Kidney glomerular epithelial cell (primary cell): ENCODE measurements at places on chromosomes 7 and 10.
A peak's percentile ranks its signal among the peaks of the same experiment; 100 is the strongest.

DNA sequence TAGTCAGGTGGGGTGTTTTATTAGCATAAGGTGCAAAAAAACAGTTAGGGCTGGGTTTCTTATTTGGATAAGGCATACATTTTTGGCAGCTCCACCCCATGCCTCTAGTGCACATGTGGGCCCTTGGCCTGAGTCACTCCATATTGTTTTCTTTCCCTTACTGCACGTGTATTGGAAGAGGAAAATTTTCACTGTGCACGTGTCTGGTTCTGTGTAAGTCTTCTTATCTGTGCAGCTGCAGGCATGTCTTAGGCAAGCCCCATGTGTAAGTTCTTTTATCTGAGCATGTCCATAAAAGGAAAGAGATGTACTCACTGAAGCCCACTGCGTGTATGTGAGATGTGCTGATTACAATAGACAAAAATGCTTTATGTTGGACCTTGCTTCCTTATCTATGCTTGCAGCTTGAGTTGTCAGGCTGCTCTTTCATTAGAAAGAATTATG lies 540.3 kb upstream of the IGFBP3 start:
- DNase-seq: no peak

- DNase-seq: no peak
Observed at GRCh38 chr10:120517881-120518484, 61.0 kb downstream of the PLPP4 start.

- no peak for DNase-seq
Observed at GRCh38 chr7:137642472-137642871, 204.3 kb downstream of the DGKI start.

- DNase-seq: no peak
Observed at GRCh38 chr7:95694334-95694733, 78.0 kb upstream of the DYNC1I1 start.

DNA sequence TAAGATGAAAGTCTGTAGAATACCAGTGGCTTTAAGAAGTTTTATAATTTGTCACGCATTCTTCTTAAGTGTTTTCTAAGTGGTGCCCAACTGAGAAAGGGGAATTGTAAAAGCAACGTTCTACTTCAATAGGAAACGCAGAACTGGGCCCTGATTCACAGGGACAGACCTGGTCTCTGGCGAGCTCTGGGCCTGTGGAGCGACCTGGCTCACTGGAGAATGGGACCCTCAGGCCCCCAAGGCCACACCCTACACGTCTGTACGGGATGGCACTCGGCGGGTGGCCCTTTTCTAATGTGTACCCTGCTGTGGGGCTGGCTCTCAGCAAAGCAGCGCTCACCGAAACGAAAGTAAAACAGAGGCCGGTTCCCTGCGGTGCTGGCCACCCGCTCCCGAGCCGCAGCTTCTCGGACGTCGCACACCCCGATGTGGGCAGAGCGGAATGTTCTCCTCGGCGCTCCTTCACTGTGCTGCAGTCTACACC lies 205.0 kb downstream of the DIP2C start:
- DNase-seq: no peak

DNA sequence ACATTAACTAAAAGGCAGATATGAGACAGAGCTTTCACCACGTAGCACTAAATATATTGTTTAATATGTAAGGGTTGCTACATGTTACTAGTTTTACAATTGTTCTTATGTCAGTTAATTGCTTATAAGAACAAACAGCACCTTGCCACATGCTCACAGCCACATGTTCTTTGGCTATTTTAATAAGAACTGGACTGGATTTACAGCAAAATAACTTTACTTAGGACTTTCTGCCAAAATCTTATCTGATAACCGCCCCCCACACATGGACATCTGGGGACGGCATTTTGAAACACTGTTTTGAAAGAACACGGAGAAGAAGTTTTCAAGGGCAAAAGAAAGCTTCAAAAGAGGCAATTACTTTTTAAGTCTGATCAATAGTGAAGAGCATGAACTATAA lies 45.3 kb downstream of the JAZF1 start:
- DNase-seq: no peak

- DNase-seq: no peak
Observed at GRCh38 chr10:75733135-75733890, 301.9 kb downstream of the LRMDA start.

- DNase-seq: peak; percentile 39
Observed at GRCh38 chr7:38229386-38229785, 44.0 kb downstream of the TARP start.

GRCh38 chr10:51918440-51918839 lies 219.0 kb upstream of the CSTF2T start:
- no peak for DNase-seq

GRCh38 chr10:85420501-85421191 lies 945.9 kb downstream of the GRID1 start:
- no peak for DNase-seq

DNA sequence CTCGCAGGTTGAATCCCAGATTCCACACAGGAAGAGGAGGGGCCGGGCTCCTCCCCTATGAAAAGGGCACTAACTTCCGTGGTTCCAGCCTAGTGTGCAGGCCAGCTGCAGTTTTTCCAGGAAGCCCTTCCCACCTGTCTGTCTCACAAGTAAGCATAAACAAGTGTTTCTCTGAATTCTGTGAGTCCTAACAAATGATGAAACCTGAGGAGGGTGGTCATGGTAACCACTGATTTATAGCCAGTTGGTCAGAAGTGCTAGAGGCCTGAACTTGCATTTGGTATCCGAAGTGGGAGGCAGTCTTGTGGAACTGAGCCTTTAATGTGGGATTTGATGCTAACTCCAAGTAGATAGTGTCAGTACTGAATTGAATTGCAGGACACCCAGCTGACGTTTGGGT lies 54.7 kb upstream of the STEAP4 start:
- no peak for DNase-seq

GRCh38 chr10:42986633-42987032 lies 90.2 kb upstream of the RET start:
- DNase-seq: no peak

GRCh38 chr7:37552030-37552429 lies 103.4 kb upstream of the ELMO1 start:
- DNase-seq: no peak

GRCh38 chr10:114795039-114795438 lies 26.5 kb upstream of the FHIP2A start:
- DNase-seq: no peak

DNA sequence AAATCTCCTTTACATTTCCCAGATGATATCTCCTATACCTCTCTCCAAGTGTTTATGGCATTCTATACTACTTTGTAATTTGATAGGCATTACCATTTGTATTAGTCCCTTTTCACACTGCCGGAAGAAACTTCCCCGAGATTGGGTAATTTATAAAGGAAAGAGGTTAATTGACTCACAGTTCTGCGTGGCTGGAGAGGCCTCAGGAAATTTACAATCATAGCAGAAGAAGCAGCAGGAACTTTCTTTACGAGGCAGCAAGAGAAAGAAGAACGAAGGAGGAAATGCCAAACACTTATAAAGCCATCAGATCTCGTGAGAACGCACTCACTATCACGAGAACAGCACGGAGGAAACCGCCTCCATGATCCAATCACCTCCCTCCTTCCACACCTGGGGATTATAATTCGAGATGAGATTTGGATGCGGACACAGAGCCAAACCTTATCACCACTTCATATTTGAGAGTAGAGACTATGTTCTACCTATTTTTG lies 1194.6 kb downstream of the SORCS1 start:
- no peak for DNase-seq

GRCh38 chr7:1081931-1082401 lies 5.9 kb upstream of the GPER1 start:
- DNase-seq: peak; percentile 30

DNA sequence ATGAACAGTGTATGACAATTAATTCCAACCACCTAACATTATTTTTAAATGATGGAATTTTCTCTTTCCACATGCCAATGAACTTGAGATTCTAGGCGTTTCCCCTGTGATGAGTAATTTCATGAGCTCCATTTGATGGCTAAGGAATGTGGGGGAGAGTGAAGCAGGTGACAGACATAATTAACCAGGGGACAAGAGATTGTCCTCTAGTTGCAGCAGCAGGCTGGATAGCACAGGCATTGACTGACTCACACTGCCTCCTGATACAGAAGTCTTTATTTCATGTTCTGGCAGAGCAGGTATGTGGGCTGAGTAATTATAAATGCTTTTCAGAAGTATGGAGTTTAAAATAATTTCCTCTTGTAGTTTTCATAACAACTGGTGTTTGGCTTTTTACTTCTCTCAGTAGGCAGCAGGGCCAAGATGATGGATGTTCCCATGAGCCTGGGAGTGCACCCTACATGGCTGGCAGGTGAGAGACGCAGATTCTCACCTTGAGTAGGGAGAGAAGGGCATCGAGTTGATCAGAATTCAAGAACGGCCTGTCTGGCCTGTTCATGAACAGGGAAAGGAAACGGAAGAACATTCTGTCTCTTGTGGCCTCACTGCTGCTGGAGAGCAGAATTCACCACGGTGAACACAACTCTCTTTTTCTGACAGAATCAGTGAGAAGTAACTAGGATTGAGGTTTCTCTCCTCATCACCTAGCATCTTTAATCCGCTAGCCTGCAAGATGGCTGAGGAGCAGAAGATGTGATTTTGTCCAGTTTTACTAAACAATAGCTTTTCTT lies 118.8 kb downstream of the AOAH start:
- DNase-seq: peak; percentile 81

DNA sequence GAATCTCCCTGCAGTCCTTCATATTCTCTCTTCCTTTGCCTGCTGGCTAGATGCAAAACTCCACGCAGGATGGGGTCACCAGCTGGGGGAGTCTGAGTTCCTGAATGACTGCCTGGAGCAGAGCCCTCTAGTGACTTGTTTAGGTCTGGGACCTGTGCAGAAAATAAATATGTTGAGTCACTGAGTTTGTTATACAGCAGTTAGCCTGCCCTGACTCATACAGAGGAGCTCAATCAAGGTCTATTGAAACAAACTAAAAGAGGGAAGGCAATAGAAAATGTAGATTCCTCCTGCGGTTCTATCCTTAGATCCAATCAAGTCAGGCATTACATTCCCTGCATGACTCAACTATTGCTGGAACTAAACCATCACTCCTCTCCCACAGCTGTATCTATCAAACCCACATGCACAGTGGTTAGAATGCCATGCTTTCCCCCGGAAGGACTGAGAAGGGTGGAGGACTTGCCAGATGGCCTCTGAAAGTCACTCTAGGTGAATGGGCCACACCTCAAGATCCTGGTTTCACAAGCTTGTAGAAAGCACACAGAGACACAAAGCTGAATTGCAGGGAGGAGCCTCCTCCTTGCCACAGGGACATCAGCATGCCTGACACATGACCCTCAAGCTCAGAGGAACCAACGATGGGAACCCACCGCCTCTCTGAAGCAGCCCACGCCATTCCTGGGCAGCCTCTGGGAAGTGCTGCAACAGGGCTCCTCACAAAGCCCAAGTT lies 73.9 kb downstream of the SH3PXD2A start:
- no peak for DNase-seq

DNA sequence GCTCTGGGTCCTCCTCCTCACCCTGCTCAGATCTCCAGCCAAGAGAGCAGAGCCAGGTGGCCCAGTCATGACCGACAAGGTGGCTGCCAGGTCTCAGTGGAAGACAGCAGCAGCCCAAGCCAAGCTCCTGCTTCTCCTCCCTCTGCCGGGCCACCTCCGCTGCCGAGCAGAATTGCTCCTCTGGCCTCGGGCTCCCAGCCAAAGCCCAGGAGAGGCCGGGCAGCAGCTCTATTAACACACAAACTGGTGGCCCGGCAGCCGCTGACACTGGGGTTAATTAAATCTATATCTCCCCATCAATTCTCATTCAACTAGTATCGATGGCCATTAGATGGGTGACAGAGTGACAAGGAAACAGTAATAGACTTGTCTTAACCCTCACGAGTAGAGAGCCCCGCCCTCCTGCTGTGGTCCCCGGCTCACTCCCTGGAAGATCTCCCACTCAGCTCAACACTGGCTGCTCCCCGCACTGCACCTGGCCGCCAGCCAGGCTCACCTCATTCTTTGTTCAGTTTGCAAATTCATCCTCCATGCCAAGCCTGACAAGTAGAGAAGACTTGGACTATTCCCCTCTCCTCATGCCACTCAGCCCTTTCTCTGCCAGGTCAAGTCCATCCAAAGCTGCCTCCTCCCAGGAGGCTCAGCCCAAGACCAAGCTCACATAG lies 74.1 kb upstream of the UNC5B start:
- DNase-seq: no peak

DNA sequence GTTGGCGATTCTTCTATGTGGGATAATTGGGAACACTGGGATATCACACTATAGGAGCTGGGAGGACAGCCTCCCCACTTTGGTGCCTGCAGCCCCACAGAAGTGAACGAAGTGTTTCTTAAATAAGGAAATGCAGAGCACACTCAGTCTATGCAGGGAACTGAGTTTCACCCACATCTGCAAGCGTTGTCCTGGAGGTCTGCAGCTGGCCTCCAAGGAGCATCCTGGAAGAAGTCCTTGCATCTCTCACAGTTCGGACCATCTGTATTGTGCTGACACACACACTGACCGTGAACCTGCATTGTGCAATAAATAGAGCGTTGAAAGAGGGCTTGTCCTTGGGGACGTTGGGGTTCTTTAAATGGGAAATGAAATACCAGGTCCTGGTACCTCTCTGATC lies 25.8 kb downstream of the LAMB4 start:
- no peak for DNase-seq

GRCh38 chr10:84138478-84139125 lies 707 bp upstream of the GHITM start:
- no peak for DNase-seq

DNA sequence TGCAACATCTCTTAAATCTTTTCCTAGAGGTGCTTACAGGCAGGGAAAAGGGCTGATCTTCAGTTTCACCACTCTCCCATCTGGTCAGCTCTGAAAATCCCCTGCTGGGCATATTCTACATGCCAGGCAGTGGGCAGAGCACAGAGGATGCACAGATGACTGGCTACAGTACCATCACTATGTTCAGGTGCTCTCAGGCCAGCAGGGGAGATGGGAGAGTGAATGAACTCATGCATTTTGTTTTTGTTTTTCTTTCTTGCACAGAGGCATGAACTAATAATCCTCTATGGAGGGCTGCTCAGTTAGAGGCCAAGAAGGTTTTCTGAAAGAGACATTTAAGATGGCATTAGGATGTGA lies 19.3 kb downstream of the ELMO1 start:
- DNase-seq: peak; percentile 5

- DNase-seq: no peak
Observed at GRCh38 chr7:141991140-141991539, 4.5 kb upstream of the MGAM start.

DNA sequence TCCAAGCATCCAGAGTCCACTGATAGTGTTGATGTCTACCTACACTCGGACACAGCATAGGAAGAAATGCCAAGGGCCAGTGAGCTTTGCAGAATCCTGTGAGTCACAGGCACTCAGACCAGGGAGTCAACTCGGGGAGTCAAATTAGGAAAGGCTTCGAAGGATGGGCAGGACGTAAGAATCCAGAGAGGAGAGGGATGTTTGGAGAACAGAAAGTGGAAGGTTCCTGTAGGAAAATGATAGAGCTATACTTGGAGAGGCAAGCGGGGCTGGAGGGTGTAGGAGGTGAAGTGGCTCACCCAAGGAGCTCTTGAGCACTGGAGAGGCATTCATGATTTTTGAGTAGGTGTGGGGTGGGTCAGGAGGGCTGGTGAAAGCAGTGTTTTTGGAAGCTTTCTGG lies 3.0 kb downstream of the ZYX start:
- peak; percentile 23 for DNase-seq

- no peak for DNase-seq
Observed at GRCh38 chr10:62243647-62243997, 25.0 kb downstream of the RTKN2 start.
